AG09309 (cell line): ENCODE measurements at places on chromosomes 4 and X.

- DNase-seq: no peak
Measured at GRCh38 chrX:53287493-53288138, 6.2 kb upstream of the IQSEC2 start.

DNA sequence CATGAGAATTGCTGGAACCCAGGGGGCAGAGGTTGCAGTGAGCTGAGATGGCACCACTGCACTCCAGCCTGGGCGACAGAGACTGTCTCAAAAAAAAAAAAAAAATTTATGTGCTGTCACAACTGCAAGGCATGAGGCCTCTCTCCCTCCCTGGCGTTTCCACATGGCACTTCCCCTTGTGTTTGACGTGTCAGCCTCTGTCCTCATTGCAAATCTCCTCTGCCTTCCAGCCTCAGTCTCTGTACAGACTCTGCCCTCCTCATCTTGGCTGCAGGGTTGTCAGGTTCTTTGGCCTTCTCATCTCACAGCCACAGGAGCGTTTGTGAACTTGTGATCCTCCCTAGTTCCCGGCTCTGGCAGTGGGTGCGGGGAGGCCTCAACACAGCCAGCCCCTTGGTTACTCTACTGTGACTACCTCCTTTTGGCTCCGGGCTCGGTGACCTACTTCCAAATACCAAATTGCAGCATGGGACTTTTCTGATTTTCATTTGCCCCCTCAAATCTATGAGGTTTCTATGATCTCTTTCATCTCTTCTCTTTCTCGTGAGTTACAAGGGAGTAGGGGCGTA lies 250.0 kb downstream of the CBR4 start:
- DNase-seq: no peak

DNA sequence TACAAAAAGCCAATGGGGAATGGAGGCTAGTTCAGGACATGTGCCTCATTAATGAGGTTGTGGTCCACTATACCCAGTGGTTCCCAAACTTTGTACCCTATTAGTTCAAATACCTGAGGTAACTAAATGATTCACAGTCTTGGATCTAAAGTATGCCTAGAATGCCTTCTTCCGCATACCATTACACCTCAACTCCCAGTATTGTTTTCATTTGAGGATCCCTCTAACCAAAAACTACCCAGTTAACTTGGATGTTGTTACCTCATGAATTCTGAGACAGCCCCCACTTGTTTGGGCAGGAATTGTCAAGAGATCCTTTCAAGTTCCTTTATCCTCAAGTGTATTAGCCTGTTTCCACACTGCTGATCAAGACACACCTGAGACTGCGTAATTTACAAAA lies 439.2 kb downstream of the PCDH10 start:
- DNase-seq: no peak

DNA sequence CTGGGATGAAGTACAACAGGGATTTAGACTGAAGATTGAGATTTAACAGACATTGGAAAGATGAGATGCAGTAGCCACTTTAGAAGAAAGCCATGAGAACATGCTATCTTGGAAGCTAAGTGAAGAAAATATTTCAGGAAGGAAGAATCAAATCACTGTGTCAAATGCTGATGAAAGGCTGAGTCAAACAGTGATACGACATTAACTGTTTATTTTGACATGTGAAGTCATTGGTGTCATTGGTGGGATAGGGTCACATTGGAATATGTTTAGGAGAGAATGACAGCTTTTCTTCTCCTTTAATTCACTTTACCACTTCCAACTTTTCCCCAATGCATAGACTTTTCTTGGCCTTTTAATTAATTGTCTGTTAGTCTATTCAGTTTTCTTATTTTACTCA lies 653.0 kb upstream of the BOD1L1 start:
- no peak for DNase-seq

GRCh38 chr4:118939169-118939783 lies 50.6 kb downstream of the SYNPO2 start:
- no peak for DNase-seq

DNA sequence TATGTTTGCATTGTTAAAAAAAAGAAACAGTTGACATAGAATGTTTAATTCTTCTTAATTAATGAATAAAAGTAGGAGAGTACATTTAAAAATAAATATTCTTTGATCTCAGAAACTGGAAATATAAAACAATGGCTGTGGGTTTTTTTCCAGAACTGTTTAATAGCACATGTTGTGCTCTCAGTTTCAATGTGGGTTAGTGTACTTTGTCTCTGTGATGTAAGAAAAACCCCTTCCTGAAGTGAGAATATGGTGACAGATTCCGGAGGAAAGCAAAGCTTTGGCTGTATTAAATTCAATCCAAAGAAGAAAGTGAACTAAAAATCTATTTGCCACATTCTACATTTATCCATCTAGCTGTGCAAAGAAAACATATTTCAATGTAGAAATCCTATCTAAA lies 261.9 kb upstream of the ADGRL3 start:
- DNase-seq: no peak

GRCh38 chrX:19739683-19740082 lies 147.7 kb downstream of the SH3KBP1 start:
- peak; percentile 34 for DNase-seq
